Frontal cortex (tissue), 4 donors: ENCODE measurements at places on chromosomes 1 and 21. TPM values are rescaled to one million over a fixed set of nuclear protein-coding genes. Genes with fewer than 3 reads are reported as not detected.

GRCh38 chr1:177274687-177275211, 104.0 kb downstream of the BRINP2 start:
- no peak for DNase-seq

GRCh38 chr1:234699795-234700665, 90.1 kb upstream of the IRF2BP2 start:
- no peak for DNase-seq

DNA sequence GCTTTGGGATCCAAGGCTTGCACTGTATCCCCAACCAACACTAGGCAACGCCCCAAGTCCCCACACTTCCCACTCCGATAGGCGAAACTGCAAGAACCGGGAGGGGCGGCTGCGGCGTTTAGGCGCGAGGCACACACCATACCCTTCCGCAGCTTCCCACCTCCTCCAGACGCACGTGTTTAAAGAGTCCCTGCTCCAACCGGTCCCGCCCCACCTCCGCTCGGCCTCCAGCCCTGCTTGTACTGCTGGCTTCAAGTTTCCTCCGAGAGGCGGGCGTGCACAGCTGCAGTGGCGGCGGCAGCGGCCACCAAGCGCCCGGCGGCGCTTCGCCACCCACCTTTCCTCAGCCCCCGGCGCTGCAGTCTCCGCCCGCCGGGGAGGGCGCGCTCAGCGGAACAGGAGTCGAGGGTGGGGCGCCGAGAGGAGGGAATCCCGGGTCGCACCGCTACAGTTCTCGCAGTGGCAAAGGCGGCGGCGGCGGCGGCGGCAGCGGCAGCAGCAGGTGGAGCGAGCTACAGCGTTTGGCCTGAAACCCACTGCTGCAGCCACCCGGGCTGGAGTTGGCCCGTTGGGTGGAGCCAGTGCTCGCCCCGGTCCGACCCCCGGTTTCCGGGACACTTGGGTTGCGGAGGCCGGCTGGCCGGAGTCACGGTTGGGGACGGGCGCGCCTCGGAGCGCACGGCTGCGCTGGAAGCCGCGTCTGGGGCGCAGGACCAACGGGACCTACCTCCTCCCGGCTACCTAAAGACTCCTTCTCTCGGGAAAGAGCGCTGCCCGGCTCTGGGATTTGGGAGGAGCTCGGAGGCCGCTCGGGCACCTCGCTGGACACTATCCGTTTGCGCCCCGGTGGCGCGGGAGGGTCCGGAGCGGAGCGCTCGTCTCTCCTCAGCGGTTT, at the start of gene CNIH3:
Gene CNIH3 (plus strand): TSS at position 457 of the 895 bp plus-strand sequence. CDS start 858 bp downstream, outside the sequence.
- DNase-seq: no peak

GRCh38 chr1:151815716-151816327, 10.6 kb upstream of the LINGO4 start:
- DNase-seq: no peak

GRCh38 chr1:82778612-82779011, 977.9 kb downstream of the ADGRL2 start:
- DNase-seq: no peak

GRCh38 chr1:218281285-218281684, 3.8 kb upstream of the RRP15 start:
- DNase-seq: no peak

NEGR1 gene
- 78.7 TPM for total RNA-seq

FCER1G gene
- 2.0 TPM for total RNA-seq

DNA sequence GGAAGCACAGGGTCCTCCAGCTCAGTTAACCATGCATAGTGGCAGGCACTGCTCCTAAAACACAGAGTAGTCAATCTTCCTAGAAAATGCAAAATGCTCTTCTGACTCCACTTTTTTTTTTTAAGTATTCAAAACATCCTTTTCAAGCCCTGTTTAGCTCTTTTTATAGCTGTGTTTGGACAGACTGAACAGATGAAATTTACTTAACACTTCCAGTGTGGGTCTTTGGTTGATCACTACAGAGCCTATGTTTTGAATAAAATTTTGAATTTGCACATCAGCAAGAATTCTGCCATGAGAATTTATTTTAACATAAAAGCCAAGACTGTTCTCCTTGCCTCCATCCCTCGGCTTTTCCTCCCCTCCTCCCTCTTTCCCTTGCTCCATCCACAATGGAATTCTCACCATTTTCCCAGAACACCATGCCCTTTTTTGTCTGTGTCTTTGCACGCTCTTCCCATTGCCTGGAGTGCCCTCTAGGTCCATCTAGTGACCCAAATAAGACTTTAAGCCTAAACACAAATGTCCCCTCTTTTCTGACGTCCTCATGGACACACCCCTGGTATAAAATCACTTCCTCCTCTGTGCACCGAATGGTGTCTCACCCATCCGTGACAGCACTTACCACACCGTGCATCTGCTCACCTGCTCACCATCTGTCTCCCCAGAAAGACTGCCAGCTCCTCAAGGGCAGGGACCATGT, 24.0 kb upstream of the CPT2 start:
- DNase-seq: no peak

ZBTB37 gene
- 33.4 TPM for total RNA-seq

- peak; percentile 75 for DNase-seq
Observed at GRCh38 chr1:11749203-11749689, 12.7 kb upstream of the C1orf167 start.

- DNase-seq: no peak
Observed at GRCh38 chr1:223269006-223269405, 95.0 kb downstream of the SUSD4 start.

CTSS gene
- total RNA-seq: 6.9 TPM

GRCh38 chr1:175209493-175209921, 16.9 kb upstream of the KIAA0040 start:
- no peak for DNase-seq

GRCh38 chr1:93000751-93001175, 39.5 kb upstream of the DIPK1A start:
- no peak for DNase-seq

- no peak for DNase-seq
Observed at GRCh38 chr1:205945069-205945468, 1.8 kb upstream of the SLC26A9 start.

SLC22A15 gene
- 11.4 TPM for total RNA-seq

PDXK gene
- 22.4 TPM for total RNA-seq

LRRC39 gene
- total RNA-seq: 9.0 TPM

DNA sequence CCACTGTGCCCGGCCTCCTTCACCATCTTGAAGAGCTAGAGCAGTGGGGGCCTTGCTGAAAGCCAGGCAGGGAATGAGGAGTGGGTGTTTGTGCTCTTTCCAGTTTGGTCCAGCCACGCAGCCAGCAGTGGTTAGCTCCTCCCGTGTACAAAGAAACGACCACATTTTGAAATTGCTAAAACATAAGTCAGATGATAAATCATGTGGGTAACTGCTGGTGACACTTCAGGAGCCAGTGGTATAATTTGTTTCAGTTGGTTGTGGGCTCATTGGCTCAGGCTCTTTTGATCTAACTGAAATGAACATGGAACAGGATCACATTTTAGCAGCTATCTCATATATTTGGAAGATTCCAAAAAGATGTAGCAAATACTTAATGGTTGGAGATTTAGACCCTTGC, 87.6 kb downstream of the MTR start:
- DNase-seq: no peak

DNA sequence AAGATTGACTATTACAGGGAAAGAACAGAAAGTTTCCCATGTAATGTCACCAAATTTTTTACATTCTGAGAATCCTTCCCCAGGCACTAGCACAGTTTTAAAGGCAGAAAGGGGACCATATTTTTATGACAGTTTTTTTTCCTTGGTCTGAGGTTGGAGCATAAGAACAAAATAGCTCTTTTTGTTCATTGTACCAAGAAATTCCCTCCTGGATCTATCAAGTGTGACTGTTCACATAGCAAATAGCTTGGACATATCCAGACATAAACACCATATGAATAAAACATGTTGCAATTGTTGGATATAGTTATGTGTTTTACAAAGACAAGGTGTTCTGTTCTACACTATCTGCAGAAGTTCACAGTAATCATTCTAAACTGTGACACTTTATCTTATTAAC, 182.4 kb upstream of the ADGRL2 start:
- DNase-seq: no peak

- no peak for DNase-seq
Observed at GRCh38 chr1:162144853-162145252, 75.4 kb downstream of the NOS1AP start.

DNA sequence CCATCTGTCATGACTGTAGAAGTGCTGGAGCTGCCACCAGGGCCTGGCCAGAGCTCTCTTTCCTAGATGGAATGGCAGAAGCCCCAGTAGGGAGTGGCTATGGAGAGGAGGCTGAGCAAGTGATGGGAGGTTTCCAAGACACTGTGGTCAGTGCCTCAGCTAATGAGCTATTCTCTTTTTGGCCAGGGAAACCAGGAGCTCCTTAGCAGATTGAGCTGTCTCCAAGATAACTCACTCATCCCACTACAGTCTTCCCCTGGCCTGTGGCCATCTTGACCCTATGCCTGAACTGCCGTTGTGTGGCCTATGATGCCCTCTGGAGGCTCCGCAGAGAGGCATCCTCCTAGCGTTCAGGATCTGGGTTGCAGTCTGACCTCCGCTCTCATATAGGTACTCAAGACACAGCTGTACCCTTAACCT, 60.5 kb downstream of the ERI3 start:
- DNase-seq: peak; percentile 27

GRCh38 chr1:171389171-171389570, 75.2 kb downstream of the FMO4 start:
- DNase-seq: no peak
